ENCODE measurements at places on chromosomes 2 and 18.

DNA sequence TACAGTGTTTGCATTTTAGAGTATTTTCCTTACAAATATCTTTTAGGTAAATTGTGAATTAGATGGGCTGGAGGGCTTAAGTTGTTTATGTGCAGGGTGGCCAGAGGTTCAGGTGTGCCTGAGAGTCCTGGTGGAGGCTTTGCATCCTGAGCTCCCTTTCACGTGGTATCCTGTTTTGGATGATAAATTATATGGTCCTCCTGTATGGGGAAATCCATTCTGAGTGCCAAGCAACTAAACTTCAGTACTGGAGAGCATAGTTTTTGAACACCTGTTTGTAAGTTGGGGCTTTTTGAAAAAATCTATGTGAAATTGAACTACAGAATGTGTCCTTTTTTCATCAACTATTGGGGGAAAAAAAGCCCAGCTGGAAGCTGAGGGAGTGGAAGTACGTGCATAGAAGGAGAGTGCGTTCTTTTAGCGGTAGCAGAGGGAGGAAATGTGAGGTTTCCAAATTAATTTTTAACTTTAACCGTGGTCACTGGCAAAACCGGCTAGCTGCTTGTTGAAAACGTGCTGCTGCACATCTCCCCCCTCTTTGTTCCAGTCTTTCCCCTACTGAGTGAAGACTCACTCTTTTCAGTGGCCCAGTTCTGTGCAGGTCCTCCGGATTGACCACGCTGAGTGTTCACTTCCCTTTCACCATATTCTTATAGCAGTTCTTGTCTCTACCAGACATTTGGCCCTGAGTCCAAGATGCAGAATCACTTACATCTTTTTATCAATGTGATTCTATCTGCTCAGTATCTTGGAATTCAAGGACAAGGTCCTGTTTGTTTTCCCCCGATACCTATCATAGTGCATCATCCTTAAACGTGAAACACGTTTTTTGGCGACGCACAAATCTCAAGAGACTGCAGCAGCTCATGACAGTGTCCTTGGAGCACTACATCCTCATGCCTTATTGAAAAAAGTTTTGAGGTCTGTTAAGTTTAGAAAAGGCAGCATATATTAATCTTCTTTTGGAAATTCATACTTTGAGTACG is 15.3 kb downstream of the CNOT11 start:
- H3K27me3 ChIP-seq = no peaks in the 10 kb centered on the region
- no peak for DNase-seq
- H3K4me1 ChIP-seq = no peaks in the 10 kb centered on the region
- H3K27ac ChIP-seq = peak overlapping the region; percentile 6
- H3K4me3 ChIP-seq = no peak overlapping the region

GRCh38 chr18:3615374-3615985 is 165.5 kb downstream of the TGIF1 start:
- H3K4me1 ChIP-seq = no peaks in the 10 kb centered on the region
- H3K4me3 ChIP-seq = no peak overlapping the region
- no peaks in the 10 kb centered on the region for H3K27me3 ChIP-seq
- DNase-seq = no peak
- no peaks in the 10 kb centered on the region for H3K36me3 ChIP-seq

- no peak overlapping the region for H3K4me3 ChIP-seq
- H3K4me1 ChIP-seq = no peaks in the 10 kb centered on the region
- H3K27ac ChIP-seq = no peak overlapping the region
- H3K27me3 ChIP-seq = no peaks in the 10 kb centered on the region
- DNase-seq = no peak
Observed at GRCh38 chr18:62106271-62106670, 80.6 kb downstream of the PIGN start.

GRCh38 chr2:100104718-100105677 is 37.4 kb downstream of the AFF3 start:
- no peaks in the 10 kb centered on the region for H3K36me3 ChIP-seq
- peak; percentile 23 for DNase-seq
- no peak overlapping the region for H3K27ac ChIP-seq
- peaks cover 6% of the 10 kb centered on the region for H3K4me1 ChIP-seq
- H3K27me3 ChIP-seq = no peaks in the 10 kb centered on the region

DNA sequence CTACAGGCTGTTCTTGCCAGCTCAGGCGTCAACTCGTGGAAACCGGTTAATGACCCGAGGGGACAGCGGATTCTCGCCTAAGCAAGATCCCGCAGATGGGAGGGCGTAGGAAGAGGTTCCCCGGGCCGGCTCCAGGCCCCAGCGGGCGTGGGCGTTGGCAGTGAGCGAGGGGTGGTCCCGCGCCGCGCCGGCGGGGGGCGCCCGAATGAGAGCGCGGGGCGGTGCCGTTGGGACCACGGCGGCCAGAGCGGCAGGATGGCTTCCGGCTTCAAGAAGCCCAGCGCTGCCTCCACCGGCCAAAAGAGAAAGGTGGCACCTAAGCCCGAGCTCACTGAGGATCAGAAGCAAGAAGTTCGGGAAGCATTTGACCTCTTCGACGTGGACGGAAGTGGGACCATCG is at the start of gene CETN1:
Gene CETN1, plus strand, starts transcription at position 227 of the 400 bp plus-strand sequence. Its CDS starts 29 bp downstream, at position 256.
- H3K4me3 ChIP-seq = no peak within 1 kb of the TSS
- H3K36me3 ChIP-seq = no peaks in the 10 kb centered on the region
- no peaks in the 10 kb centered on the region for H3K4me1 ChIP-seq
- no peak within 1 kb of the TSS for H3K27ac ChIP-seq

GRCh38 chr2:174748948-174749347 is 15.3 kb downstream of the CHRNA1 start:
- peak; percentile 41 for DNase-seq
- no peaks in the 10 kb centered on the region for H3K36me3 ChIP-seq
- no peak overlapping the region for H3K27ac ChIP-seq

DNA sequence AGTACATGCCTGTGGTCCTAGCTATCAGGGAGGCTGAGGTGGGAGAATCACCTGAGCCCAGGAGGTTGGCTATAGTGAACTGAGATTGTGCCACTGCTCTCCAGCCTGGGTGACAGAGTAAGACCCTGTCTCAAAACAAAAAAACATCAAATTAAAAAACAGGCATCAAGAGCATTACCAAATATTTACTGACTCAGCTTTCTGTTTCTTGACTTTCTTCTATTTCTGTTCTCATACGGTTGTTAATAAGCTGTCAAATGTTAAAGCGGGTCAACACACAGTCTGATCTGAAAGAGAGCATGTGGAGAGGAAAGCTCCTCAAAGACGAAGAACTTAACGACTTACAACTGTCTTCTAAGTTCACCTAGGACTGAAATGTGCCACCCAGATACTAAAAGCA is 59.0 kb downstream of the ITGB1BP1 start:
- H3K27ac ChIP-seq = no peak overlapping the region
- H3K36me3 ChIP-seq = no peaks in the 10 kb centered on the region
- no peak for DNase-seq
- H3K4me1 ChIP-seq = no peaks in the 10 kb centered on the region
- no peak overlapping the region for H3K4me3 ChIP-seq
- H3K27me3 ChIP-seq = no peaks in the 10 kb centered on the region

- no peak overlapping the region for H3K27ac ChIP-seq
- peaks cover 7% of the 10 kb centered on the region for H3K4me1 ChIP-seq
- no peaks in the 10 kb centered on the region for H3K36me3 ChIP-seq
Observed at GRCh38 chr18:21134895-21135294, 23.3 kb upstream of the ROCK1 start.

GRCh38 chr2:192499476-192499875 is 304.7 kb upstream of the TMEFF2 start:
- H3K4me3 ChIP-seq = no peak overlapping the region
- no peak overlapping the region for H3K27ac ChIP-seq
- DNase-seq = no peak
- no peaks in the 10 kb centered on the region for H3K36me3 ChIP-seq
- H3K27me3 ChIP-seq = no peaks in the 10 kb centered on the region

GRCh38 chr2:221100467-221101089 is 471.5 kb downstream of the EPHA4 start:
- H3K27me3 ChIP-seq = no peaks in the 10 kb centered on the region
- H3K36me3 ChIP-seq = no peaks in the 10 kb centered on the region
- no peak for DNase-seq
- H3K4me1 ChIP-seq = peaks cover 8% of the 10 kb centered on the region

DNA sequence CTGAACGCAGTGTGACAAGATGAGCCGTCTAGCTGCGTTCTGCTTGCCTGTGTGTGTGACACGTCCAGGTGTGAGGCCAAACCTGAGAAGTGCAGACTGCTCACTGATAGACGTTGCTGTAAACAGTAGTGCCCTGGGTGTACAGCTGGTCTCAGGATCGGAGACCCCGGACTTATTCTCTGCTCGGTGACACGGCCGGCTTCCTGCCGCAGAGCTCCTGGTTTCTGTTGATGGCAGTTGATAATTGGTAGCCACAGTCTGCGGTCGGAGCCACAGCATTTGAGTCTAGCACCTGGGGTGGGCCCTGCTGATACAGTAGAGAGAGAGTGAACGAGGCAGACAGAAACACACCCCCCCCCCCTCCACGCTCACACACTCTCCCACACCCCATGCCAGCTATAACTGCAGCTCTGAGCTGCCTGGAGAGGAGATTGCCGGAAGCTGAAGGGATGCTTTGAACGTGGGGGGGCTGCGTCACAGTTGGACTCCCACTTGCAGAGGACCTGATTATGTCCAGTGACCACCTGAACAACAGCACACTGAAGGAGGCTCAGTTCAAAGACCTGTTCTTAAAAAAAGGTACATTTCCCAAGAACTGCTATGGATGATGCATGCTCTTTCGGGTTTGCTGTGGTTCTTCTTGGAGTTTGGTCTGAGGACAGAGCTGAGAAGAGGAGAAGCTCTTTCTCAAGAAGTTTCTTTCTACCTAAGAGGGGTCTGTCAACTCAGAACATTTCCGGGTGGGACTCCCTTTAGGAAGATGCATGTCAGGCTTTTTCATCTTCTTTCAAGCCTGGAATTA is 114.0 kb downstream of the FAM210A start:
- no peak for DNase-seq
- H3K27ac ChIP-seq = no peak overlapping the region
- peaks cover 57% of the 10 kb centered on the region for H3K4me1 ChIP-seq
- H3K36me3 ChIP-seq = no peaks in the 10 kb centered on the region

- H3K4me1 ChIP-seq = peaks cover 13% of the 10 kb centered on the region
- H3K27ac ChIP-seq = no peak overlapping the region
- H3K27me3 ChIP-seq = peaks cover 55% of the 10 kb centered on the region
- H3K36me3 ChIP-seq = no peaks in the 10 kb centered on the region
- DNase-seq = no peak
- H3K4me3 ChIP-seq = no peak overlapping the region
Observed at GRCh38 chr2:20011276-20012031, 1.0 kb downstream of the MATN3 start.

DNA sequence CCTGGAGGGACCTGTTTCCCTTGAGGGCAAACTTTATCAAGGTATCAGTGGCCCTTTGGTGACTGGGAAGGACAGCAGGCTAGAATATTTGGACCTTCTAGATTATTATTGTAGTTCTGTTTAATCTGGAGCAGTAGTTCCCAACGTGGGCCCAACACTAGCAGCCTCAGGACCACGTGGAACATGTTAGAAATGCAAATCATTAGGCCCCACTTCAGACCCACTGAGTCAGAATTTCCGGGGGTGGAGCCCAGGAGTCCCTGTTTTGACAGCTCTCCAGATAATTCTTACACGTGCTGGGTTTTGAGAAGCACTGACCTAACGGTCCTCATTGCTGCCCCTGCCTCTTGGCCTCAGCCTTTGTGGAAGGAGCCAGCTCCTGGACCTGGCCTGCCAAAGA is 25.5 kb upstream of the DYNC2LI1 start:
- H3K27ac ChIP-seq = no peak overlapping the region
- no peaks in the 10 kb centered on the region for H3K36me3 ChIP-seq
- H3K4me1 ChIP-seq = no peaks in the 10 kb centered on the region
- DNase-seq = no peak
- H3K4me3 ChIP-seq = no peak overlapping the region

DNA sequence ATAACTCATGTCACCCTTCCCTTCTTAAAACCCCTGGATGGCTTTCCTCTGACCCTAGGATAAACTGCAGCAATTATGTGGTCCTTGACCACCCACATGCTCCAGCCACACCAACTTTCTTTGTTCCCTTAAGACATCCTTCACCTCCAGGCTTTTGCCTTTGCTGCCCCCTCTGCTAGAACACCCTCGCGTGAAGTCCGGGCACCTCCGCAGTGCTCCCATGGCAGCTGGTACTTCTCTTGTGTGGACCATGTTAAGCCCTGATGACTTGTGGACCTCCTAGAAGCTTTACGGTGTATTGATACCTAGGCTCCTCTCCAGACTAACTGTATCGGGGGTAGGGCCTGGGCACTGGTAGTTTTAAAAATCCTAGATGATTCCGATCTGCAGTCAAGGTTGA is 824 bp upstream of the ABHD1 start:
- peak overlapping the region; percentile 90 for H3K27ac ChIP-seq
- no peaks in the 10 kb centered on the region for H3K36me3 ChIP-seq
- peaks cover 38% of the 10 kb centered on the region for H3K4me1 ChIP-seq
- H3K27me3 ChIP-seq = peaks cover 12% of the 10 kb centered on the region
- peak overlapping the region; percentile 59 for H3K4me3 ChIP-seq

DNA sequence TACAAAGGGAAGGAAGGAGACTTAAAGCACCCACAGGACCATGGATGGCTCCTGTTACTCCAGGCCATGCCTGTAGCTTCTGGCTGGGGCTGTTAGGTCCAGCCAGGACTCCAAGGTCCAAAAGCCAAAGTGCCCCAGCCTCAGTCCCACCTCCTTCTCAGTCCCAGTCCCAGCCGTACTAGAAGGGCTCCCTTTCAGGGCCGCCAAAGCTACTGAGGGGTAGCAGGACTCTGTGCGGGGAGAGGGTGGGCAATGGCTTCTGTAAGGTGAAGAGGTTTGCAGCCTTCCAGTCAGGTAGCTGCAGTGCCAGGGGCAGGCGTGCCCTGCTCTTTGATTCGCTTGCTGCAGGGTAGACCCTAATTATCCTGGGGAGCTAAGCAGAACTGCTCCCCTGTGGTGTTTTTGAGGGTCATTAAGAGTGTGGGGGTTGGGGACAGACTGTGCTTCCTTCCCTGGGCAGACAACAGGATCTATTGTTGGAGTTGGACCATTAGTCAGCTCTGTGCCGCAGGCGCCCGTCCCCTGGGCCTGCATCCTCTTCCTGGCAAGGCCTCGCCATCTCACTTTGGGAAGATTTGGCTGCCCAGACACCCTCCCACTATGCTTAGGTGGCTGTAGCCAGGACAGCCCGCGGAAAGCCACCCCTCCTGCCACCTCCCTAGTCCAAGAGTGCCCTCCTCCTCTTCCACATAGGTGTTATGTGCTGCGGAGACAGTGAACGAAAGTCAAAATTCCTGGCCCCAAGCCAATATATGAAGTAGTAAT is 118.8 kb downstream of the ZBTB7C start:
- H3K27ac ChIP-seq = no peak overlapping the region
- no peak for DNase-seq
- H3K4me1 ChIP-seq = peaks cover 9% of the 10 kb centered on the region
- no peaks in the 10 kb centered on the region for H3K27me3 ChIP-seq
